Natural killer cell (primary cell): ENCODE measurements at places on chromosomes 4 and X.
A peak's percentile ranks its signal among the peaks of the same experiment; 100 is the strongest.

DNA sequence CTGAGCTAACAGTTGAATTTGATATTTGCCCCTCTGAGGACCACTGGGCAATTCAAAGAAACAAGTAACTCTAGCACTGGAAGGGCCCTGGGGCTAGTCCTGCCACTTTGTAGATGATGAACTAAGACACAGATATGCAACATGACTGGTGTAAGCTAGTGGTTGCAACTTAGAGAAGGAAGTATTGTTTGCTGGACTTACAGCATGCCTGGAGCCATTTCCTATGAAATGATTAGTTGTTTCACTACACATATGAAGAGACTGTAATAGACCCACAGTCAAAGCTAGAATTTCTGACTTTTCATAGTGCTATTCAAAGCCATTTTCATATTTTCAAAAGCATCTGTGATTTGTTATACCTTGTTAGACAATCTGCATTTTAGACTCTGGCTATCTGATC lies 96.2 kb downstream of the TSPAN7 start:
- DNase-seq: no peak

DNA sequence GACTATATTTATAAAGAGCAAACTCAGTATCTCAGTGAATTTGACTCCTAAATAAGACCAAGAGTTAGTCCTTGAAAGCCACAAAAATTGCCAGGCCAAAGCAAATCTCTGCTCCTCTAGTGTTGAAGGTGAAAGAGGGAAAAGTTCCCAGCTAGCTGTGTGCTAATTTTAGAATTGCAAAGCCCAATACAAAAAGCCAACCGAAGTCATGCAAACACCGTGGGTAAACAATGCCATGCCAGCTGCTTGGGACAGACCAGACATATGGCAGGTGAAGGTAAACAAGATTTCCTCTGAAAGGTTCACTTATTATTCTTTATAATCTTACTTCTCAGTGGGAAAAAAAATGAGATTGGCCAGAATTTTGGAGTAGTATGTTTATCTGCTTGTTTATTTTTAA lies 80.5 kb upstream of the LNX1 start:
- no peak for DNase-seq

DNA sequence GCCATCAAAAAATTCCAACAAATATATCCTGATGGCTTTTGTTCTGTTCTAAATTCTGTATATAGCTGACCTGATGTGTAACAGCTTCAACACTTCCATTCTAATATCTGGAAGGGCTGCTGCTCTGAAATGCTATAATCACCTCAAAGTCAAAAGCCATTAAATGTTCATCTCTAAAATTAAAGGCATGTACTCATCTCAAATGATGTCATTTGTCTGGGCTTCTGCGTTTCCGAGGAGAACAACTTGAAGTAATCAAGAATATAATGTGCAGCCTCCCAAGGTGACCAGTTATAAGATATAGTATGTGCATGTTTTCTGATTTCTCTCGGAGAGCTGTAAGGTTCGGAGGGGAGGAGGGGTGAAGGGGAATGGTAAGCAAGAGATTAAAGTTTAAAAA lies 237.6 kb downstream of the SCFD2 start:
- DNase-seq: no peak

- no peak for DNase-seq
These were observed 100.5 kb downstream of the PPA2 start for GRCh38 chr4:105373324-105373723.

GRCh38 chr4:17362430-17362829 lies 149.5 kb downstream of the QDPR start:
- no peak for DNase-seq

DNA sequence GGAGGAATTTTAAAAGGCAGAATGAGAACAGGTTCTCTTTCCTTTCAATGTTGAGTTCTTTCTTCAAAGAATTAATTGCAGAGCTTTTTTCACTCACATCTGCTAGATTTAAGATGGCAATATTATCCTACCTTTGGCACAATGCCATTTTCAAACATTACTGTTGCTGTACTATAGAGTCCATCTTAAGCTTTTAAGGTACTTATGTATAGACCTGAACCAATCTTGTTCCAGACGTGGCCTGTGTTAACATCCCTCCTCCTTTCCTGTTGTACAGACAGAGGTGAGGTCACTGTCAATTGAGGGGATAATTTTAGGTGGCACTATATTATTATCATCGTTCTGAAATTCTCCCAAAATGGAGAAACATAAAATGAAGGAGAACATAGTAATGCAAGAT lies 53.0 kb upstream of the MYOZ2 start:
- DNase-seq: no peak

DNA sequence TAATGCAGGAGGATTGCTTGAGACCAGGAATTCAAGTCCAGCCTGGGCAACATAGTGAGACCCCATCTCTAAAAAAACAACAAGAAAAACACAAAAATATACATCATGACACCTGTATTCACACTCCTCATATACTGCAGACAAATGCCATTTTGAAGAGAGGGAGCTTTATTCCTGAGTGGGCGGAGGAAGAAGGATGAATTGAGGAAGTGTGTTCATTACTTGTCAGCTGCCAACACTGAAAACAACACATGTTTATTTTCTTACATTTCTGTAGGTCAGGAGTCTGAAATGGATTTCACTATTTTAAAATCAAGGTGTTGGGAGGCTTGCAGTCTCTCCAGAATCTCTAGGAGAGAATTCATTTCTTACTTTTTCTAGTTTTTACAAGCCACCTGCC lies 47.2 kb upstream of the CD99 start:
- no peak for DNase-seq

- DNase-seq: no peak
These were observed 17.8 kb upstream of the TENM3 start for GRCh38 chr4:182225257-182225852.

GRCh38 chr4:71604785-71605184 lies 179.1 kb downstream of the GC start:
- no peak for DNase-seq

GRCh38 chr4:80096175-80096850 lies 23.3 kb upstream of the ANTXR2 start:
- no peak for DNase-seq

GRCh38 chr4:60296386-60296785 lies 903.7 kb upstream of the ADGRL3 start:
- no peak for DNase-seq

- no peak for DNase-seq
These were observed 116.7 kb downstream of the NYX start for GRCh38 chrX:41563876-41564275.

DNA sequence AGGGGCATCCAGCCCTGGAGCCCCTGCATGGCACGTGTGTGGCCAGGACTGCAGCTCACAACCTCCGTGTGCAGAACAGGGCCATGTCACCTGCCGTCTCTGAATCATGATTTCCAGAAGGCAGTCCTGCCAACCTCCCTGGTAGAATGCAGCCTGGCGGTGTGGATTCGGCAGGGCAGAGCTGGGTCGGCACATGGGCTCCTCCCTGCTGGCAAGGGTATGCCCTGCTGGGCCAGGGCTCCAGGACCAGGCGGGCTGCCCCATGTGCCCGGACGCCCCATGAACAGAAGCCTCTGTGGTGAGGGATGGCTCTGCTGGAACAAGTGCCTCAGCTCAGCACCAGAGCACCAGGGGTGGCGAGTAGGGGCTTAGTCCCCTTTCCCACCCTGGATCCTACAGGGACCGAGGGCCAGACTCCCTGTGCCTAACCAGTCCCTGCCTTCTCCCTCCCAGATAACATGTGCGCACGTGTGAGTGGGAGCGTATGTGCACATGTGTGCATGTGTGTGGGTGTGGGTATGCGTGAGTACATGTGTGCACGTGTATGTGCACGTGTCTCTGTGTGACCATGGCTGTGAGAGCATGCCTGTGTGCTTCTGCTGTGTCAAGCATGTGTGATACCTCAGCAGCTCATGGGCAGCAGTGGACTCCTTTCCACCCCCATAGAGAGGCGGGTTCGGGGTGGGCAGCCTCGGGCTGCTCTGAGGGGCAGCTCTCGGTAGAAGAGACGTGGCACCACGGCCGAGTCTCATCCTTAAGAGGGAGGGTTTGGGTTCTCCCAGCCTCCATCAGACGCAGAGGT lies 10.3 kb upstream of the MXD4 start:
- DNase-seq: no peak

DNA sequence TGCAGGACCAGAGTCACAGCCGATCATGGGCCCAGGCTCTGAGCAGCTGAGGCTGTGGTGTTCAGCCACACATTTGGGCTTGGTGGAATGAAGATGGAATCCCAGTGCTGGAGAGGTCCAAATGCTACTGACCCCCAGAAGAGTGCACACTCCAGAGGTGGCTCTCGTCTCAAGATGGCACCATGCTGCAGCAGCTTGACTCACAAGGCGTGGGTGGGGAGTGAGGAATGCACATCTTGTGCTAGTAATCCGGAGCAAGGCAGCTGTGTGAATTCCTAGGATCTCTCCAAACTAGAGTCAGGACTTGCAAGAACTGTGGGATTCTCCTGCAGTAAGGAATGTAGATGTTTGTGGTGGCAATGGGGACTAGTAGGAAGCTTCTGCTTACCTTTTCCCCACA lies 28.7 kb downstream of the RAB28 start:
- DNase-seq: no peak

DNA sequence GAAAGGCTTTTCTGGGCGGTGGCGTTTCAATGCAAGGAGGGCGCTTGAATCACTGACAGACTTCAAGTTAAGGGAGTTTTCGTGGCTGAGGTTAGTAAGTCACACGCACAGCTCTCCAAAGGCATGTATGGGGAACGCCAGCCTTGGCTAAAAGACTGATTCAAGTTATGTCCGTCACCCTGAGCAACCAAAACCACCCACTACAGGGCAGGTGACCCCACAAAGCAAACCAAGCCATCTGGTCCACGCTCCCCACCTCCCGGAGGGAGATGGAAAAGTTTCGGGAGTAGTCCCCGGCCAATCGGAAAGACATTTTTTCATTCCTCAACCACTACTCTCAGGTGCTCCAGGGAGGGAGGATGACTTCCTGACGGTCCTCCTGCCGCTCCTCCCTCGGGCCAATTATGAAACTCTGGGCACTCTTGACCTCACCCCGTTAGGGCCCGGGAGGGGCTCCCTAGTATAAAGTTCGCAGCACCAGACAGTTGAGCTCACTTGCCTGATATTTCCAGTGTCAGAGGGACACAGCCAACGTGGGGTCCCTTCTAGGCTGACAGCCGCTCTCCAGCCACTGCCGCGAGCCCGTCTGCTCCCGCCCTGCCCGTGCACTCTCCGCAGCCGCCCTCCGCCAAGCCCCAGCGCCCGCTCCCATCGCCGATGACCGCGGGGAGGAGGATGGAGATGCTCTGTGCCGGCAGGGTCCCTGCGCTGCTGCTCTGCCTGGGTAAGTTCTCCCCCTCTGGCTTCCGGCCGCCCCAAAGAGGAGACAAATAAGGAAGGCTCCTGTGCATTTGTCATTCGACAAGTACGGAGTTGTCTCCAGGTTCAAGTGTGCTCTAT lies at the start of gene EREG:
EREG (plus strand) TSS at position 494 of the 840 bp plus-strand sequence; CDS start at position 658, 164 bp downstream.
- peak; percentile 39 for DNase-seq

- DNase-seq: no peak
These were observed 48.1 kb upstream of the UGT2B15 start for GRCh38 chr4:68718447-68719074.

- no peak for DNase-seq
These were observed 195.5 kb upstream of the PRPS2 start for GRCh38 chrX:12595720-12596119.

- DNase-seq: no peak
These were observed 79.4 kb upstream of the SMIM10 start for GRCh38 chrX:134911348-134911747.

DNA sequence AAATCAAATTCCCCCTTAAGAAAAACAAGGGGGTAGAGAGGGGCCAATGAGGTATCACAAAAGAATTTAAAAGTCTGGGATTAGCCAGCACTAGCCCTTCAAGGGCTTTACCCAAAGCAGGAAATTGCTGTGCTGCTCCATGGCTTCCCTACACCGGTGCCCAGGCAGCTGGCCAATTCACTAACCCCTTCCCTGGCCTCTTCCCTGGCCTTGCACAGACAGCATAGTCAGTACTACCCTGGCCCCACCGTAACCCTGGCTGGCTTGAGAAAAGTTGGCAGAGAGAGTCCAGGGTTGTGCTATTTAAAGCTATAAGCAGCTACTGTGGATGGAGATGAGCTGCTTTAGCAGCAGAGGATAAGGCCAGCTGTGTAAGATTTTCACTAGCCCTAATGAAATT lies 43.1 kb downstream of the ADAMTS3 start:
- no peak for DNase-seq

- DNase-seq: no peak
These were observed 7.9 kb downstream of the ASMTL start for GRCh38 chrX:1444561-1445500.

DNA sequence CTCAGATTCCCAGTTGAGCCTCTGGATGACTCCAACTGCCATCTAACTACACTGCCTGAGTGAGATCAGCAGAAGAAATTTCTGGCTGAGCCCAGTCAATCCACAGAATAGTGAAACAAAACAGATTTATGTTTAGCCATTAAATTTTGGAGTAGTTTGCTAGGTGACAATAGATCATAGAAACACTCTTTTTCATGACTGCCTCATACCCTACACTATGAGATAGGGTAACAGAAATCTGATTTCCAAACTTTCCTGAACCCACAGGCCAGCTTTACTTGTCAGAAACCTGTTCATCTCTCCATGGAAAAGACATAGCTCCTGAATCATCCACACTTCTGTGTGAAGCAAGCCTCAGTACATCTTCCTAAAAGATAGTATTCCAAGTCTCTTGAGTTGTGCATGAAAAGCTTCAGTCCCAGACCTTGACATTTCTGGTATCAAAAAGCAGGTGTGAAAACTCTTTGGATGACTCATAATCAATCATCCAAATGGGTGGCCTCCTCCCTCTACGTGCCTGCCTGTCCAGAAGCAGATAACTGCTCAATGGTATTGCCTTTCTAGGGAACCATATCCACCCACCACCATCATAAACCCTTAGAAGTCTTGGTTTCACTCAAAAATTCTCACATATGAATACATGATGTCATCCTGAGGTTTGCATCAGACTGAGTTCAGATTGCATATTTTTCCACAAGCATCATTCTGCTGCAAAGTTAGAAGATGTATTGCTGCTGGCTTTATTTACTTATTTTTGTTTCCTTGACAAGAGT lies 47.5 kb upstream of the RAP2C start:
- DNase-seq: no peak

DNA sequence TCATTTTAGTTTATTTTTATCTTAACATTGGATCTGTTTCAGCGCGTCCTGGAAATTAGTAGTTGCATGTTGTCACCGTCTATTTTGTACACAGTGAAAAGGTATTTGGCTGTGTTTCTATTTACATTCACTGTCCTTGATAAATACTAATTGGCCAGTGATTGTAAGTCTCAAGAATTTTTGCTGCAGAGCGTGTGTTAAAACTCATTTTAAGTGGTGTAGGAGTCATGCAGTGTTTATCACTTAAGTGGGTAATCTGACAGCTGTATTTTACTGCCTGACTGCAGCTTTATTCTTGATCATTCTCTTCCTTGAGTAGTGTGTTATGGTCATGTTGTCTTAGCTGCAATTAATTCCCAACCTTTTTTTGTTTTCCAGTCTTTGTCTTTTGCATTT lies 9.8 kb downstream of the GUCY1A1 start:
- DNase-seq: no peak

DNA sequence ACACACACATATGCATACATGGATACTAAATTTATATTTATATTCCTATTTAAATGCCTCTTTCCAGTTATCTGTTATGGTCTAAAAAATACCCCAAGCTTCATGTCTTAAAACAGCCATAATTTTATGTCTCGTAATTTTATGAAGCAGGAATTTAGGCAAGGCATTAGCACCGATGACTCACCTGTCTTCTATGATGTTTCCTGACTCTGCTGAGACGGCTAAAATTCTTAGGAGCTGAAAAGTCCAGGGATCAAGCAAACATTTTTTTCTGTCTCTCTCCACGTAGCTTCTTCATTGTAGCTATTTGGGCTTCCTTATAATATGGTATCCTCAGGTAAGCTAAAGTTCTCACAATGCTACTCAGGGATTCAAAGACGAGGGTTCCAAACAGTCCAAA lies 930.3 kb downstream of the STIM2 start:
- DNase-seq: no peak
